Right atrium auricular region (tissue), 2 donors: ENCODE measurements at places on chromosomes 1 and 21. TPM values are rescaled to one million over a fixed set of nuclear protein-coding genes. Genes with fewer than 3 reads are reported as not detected.

The USP33 gene
- 39.1 TPM for total RNA-seq

The CD164L2 gene
- not detected for total RNA-seq

The CTSK gene
- 9.4 TPM for total RNA-seq

The HES3 gene
- total RNA-seq: not detected

The ACTA1 gene
- total RNA-seq: 422 TPM

DNA sequence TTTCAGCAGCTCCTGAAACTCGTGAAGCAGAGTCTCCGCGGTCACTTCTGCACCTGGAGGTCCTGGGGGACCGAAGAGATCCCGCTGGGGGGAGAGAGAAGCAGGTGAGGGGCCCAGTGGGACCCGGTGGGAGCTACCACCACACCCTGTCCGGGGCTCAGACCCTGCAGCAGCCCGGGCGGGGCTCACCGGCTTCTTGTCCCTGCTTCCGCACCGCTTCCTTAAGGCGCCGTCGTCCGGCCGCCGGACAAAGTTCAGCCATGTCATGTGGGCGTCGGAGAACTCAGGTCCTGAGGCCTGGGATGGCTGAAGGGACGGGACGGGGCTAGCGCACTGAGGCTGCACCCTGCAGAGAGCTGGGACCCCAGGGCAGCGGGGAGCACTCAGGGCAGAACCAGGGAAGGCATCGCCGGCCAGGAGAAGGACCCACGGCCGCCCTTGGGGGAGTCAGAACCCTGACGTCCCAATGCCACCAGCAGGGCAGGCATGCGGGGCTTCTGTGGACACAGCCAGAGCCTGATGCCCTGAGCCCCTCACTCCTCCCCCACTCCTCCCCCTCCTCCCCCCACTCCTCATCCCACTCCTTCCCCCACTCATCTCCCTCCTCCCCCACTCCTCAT lies 2.2 kb downstream of the C1QTNF12 start:
- no peak for DNase-seq

DNA sequence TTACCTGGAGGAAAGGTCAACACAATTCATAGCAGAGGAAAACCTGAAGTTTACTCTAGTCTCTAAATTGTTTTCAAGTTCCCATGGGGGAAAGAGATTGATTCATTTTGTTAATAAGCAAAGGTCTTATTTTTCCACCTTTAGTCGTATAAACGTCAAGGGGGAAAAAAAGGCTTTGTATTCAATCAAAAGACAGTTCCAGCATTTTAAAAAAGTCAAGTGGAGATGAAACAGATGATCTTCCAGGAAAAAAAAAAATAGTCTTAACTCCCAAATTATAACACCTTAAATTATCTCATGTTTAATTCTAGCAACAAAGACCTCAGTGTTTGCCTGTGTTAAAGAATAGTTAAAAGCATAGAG lies 140.5 kb downstream of the TOMM20 start:
- no peak for DNase-seq

DNA sequence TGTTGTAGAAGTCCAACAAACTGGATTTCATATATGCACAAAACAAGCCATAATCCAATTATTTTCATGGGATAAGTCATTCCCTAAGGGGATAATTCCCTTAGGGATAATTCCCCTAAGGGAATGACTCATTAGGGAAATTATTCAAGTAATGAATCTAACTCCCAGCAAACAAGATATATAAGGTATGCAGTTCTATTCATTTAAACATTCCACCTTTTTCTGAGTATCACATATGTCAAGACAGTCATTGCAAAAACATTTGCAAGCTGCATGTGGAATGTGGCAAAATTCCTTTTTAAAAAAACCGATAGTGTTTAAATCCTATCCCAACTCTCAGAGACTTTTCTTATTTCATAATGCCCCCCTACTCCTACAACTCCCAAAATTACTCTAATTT lies 131.2 kb downstream of the AKT3 start:
- no peak for DNase-seq

DNA sequence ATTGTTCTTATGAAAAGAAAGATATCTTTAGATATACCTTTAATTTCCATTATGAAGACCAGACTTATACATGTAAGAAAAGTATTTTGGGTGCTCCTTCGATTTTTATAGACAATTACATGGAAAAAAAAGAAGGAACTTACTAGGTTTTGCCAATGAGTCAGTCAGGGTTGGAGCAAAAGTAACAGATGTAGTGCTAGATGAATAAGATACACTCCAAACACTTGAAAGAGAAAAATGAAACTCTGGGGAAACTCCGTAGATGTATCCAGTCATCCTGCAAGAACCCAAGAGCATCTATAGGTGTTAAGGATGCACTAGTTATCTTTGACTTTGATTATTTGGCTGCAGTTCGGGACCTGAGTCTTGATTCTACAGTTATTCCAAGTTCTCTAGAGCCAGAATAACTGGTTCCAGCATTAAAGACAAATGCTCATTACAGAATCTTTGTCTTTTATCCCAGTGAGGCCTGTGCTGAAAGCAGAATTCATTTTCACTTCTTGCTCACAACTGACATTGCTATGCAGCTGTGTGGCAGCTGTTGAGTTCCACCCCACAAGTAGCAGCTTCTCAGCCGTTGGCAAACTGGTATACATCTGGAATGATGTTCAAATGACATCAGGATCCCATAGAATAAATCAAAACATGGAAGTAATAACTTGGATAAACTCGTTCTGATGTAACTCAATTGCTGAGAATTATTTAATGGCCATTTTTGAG lies 326.1 kb downstream of the ASTN1 start:
- no peak for DNase-seq

DNA sequence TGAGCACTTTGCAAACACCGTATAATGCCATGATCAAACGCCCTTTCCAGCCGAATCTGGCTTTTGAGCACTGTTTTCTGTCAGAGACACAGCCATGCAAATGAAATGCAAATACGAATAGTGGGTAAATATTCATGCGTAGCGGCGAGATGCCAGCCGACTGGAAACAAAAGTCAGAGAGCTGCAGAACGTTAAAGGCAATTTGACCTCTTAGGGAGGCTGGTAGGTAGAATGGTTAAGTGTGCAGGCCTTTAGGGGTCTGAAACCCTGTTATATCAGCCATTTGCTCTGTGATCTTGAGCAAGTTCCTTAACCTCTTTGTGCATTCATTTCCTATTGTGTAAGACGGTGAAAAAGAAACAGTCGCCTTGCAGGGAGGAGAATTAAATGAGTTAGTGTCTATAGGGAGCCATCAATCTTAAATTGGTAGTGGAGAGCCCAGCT lies 6.5 kb upstream of the SDHB start:
- no peak for DNase-seq

- DNase-seq: no peak
Observed at GRCh38 chr1:182050481-182051448, 10.7 kb downstream of the ZNF648 start.

- DNase-seq: no peak
Observed at GRCh38 chr1:231923491-231924041, 297.0 kb downstream of the DISC1 start.

DNA sequence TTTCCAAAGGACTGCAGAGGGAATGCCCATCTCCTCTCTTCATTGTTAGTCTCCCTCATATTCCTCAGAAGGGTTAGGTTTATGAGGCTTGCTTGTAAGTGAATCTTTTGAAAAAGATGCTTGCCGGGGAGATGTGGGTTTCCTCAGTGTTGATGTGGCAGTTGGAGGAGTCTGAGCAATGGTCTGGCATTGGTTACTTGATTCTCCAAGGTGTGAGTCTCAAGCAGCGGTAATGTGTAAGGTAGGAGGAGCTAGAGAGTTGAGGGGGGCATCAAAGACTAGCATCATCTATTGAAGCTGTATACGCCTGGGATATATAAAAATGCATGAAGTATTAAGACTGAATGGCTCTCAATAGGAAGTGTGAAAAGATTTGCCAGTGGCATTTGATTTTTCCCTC lies 21.5 kb downstream of the KHDRBS1 start:
- no peak for DNase-seq

DNA sequence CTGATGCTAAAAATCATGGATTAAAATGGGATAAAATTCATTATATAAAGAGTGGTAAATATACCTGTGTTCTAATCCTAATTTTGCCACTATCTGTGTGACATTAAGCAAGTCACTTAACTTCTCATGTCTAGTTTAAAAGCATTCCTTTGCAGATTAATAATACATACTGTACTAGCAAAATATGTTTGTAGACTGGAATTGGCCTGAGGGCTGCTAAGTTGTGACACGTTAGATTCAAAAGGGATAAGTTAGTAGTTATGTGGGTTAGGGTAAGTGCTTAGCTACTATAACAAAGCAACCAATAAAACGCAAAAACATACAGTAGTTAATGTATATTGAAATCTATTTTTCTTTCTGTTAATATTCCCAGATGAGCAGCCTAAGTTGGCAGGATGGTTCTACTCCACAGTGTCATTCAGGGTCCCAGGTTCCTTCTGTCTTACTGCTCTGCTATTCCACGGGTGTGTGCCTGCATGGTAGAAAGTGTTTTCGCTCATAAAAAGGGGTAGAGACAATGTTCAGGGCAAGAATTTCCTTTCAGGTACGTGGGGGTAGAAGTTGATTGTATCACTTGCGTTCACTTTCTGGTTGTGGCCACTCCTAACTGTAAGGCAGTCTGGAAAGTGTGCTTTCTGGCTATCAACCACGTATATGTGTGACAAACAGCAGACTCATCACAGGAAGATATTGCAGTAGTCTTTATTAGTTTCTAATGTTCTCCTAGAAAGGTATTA lies 239.8 kb downstream of the NFIA start:
- DNase-seq: no peak

- DNase-seq: no peak
Observed at GRCh38 chr1:101452825-101453224, 216.0 kb downstream of the S1PR1 start.

DNA sequence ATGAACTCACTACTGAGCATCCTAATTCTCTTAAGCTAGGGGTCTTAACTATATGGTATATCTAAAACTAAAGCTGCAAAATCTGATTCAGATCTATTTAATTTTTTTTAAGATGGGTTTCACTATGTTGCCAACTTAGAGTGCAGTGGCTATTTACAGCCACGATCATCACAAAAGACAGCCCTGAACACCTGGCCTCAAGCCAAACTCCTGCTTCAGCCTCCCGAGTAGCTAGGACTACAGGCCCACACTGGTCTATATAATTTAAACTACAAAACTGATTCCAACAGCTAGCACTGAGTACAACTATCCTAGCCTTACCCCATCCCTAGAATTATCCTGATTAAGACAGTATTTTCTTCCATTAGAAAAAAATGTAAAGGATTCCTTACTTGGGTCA lies 37.1 kb downstream of the EIF4G3 start:
- DNase-seq: no peak

DNA sequence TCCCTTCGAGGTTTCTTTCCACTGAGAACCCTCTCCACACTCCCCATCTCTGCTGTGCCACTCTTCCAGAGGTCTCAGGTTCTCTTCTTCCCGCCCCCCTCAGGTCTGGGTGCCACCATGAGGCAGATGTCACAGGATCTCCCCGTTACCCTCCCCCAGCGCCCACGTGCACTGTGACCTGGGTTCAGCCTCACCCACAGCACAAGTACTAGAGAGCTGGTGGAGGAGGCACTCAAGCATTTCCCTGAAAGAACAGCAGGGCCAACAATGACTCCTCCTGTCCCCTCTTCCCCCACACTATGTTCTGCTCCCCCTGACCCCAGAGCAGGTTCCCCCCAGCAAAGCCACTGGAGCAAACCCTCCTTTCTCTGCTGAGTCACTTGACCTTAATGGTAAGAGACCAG lies 14.3 kb downstream of the PLEKHA6 start:
- no peak for DNase-seq

DNA sequence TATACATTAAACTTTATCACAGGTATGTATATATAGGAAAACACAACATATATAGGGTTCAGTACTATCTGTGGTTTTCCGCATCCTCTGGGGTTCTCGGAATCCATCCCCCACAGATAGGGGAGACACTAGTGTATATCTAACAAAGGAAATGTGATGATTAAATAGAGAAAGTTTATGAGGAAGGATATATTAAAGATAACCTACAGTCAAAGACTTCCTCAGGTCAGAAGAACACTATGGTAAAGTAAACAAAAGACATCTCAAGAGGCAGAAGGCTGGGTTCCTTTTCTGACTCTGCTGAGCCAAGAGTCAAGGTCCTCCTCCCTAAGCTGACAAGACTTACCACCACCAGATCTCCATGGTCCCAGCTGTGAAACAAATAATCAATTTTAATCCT lies 12.1 kb downstream of the USP24 start:
- no peak for DNase-seq

DNA sequence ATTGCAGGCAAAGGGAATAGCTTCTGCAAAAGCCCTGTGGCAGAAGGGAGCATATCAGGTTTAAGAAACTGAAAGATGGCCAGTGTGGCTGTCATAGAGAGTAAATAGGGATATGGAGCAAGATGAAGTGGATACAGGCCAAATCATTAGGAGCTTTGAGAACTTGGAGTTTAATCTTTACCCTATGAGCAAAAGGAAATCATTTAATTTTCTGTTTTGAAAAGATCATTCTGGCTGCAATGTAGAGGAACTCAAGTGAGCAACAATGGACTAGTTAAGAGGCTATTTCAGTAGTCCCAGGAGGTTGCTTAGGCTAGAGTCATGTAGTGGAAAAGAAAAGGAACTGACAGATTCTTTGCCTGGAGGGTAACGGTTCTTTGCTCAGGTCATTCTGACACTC lies 47.2 kb downstream of the RAP1A start:
- DNase-seq: no peak

GRCh38 chr1:231557898-231558707 lies 29.6 kb downstream of the TSNAX start:
- DNase-seq: no peak

GRCh38 chr1:224253721-224254120 lies 70.7 kb downstream of the DEGS1 start:
- DNase-seq: no peak

GRCh38 chr1:31897526-31898100 lies 40.6 kb downstream of the PTP4A2 start:
- DNase-seq: no peak

DNA sequence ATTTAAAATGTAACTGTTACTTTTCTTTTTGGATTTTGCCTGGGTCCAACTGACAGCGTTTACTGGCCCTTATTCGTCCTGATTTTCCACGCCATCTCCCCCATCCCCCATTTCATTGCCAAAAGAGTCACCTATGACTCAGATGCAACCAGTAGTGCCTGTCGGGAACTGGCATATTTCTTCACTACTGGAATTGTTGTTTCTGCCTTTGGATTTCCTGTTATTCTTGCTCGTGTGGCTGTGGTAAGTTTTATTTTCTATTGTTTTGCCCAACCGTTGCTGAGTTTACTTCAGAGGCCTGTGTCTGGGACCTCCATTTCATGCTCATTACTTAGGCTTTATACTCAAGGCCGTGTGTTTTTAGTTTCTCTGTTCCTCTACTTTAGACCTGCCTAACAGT lies 9.3 kb downstream of the LEPR start:
- no peak for DNase-seq

GRCh38 chr1:230797942-230798365 lies 50.8 kb downstream of the CAPN9 start:
- peak; percentile 80 for DNase-seq
